ENCODE measurements at places on chromosomes 3 and 15.

DNA sequence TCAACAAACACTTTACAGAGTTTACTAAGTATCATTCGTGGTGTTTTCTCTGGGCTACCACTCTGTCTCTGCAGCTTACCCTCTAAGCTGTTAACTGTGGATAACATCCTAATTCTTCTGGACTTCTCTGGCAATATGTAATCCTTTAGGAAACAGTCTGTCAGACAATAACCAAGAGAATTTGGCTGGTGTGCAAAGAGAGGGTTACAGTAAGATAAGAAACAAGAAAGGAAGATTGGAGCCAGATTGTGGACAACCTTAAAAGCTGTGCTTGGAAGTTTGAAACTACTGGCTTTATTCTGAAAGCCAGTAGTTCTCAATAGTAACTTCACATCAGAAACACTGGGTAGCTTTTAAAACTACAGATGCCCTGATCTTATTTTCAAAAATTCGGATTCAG, 778 bp downstream of the ARL6 start:
- no peak for DNase-seq

DNA sequence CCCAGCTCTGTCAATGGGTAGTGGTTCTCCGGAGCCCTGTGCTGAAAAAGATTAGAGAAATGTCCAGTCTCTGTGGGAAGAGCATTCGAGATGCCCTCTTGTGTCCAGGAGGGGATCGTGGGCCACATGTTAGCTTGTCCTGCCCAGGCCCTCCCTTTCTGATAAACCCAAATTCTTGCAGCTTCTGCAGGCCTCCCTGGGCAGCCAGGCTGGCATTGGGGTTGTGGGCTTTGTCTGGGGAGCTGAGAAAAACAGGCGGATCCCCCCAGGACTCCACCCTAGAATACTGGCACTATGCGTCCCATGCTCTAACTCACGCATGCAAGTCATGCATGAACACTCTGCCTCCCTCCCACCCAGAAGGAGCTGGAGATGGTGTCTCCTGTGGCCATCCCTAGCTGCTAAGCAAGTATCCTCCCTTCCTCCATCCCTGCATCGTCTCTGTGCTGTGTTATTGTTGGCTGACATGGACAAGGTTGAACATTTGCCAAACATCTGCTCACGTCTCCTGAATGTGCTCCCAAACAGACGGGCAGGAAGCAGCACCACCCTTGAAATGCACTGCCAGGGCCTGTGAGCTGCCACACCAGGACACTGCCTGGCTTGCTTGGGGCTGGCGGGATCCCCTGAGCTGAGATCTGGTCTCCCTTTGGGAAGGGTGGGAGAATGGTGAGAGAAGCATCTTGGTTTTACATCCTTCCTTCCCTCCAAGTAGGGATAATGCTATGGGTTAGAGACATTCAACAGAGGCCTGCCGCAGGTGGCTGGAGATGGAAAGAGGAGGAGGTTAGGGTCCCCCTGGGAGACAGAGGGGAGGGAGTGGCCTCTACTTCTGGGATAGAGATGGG, 26.5 kb downstream of the CFAP161 start:
- no peak for DNase-seq

GRCh38 chr15:57732526-57733331, 26.2 kb downstream of the POLR2M start:
- DNase-seq = peak; percentile 13

- DNase-seq = no peak
These were observed 54.6 kb downstream of the TRANK1 start for GRCh38 chr3:36890261-36890660.

DNA sequence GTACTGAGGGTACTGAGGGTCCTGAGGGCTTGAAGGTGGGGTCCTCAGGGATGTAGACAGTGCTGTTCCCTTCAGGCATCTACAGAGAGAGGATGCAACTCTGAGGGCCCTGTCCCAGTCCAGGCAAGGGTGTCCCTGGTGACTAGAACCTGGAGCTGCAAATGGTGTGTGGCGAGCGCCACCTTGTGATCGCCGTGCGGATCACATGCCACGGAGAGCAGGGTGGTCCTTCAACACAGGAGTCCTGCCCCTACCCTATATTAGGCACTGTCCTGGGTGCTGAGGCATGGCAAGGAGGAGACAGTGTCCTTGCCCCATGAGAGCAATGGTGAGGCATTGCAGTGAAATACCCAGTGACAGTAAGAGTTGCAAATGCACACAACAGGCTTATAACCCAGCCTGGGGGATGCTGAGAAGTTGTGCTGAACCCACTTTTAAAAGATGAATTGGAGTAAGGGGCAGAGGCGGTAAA, 23.6 kb downstream of the RHCG start:
- no peak for DNase-seq

DNA sequence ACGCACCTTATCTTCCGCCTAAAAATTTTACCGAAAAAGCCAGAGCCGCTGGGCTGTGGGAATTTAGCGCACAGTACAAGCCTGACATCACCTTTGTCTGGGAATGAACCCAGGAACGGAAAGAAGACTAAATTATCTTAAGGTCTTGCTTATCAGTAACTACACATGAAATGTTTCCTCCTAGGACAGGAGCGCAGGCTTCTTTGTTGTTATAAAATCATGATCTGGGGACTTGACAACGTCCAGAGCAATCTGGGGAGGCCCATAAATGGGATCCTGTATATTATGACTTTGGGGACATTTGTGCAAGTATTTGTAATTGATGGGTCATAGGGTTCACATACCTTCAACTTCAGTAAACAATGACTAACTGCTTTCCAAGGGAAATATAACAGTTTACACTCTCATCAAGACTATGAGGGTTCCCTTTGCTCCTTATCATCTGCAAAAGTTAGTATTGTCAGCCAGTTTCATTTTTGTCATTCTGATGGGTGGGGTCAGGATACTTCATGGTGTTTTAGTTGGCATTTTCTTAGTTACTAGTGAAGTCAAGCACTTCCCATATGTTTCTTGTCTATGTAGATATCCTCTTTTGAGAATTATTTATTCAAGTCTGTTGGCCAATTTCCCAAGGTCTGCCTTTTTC, 213.9 kb upstream of the PFN2 start:
- DNase-seq = no peak

DNA sequence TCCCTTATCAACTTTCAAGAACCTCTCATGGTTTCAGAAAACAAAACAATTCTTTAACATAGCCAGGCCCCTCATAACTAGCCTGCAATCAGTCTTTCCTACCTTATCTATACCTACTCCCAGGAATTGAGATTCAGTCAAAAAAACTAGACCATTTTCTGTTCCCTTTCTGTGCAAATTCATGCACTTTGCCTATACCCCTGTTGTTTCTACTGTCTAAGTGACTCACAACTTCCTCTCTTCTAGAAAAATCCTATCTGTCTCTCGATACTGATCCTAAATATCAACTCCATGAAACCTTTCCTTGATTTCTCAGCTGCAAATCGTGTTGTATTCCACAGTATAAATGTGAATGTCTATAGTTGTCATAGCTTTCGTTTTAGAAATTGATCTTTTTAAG, 10.9 kb upstream of the IL1RAP start:
- no peak for DNase-seq

- no peak for DNase-seq
These were observed 28.7 kb upstream of the GBE1 start for GRCh38 chr3:81790117-81790516.

- no peak for DNase-seq
These were observed 18.6 kb downstream of the IQSEC1 start for GRCh38 chr3:13054341-13055285.

DNA sequence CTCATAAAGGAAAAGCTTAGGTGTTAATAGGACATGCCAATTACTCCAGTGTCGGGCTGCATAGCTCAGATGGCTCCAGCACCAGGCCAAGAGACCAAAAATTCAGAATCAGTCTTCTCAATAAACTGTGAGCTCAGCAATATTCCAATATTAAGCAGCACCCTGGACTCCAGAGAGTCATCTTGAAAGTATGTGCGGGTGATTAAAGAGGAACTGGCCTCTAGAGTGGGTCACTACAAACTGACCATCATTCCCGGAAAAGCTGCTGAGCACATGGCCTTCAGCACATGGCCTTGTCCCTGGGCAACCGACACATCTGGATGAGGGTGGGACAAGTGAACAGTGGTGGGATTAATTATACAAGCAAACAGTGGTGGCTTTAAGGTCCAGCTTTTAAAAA, 59.0 kb downstream of the MAGI1 start:
- no peak for DNase-seq

- DNase-seq = peak; percentile 50
These were observed 20.4 kb upstream of the PLXND1 start for GRCh38 chr3:129626744-129627349.

DNA sequence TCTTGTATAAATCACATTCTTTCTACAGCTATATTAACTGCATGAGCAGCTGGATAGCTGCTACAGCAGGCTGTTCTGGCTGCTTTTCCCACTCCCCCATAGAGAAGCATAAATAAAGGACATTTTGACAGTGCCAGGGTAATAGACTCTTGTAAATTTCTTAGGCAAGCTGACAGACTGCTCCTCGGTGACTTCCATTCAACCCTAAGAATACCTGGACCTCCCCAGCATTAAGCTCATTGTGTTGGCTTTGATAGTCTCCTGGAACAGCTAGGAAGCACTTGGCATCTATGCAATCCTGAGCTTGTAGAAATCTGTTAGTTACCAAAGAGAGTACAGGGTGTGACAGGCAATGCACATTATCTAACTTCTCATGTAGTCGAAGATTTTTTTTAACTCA, 475.4 kb downstream of the AGBL1 start:
- DNase-seq = no peak

- no peak for DNase-seq
These were observed 4.4 kb downstream of the PLSCR4 start for GRCh38 chr3:146246526-146246925.

- DNase-seq = no peak
These were observed 130.0 kb upstream of the SLC2A2 start for GRCh38 chr3:171156401-171157010.

DNA sequence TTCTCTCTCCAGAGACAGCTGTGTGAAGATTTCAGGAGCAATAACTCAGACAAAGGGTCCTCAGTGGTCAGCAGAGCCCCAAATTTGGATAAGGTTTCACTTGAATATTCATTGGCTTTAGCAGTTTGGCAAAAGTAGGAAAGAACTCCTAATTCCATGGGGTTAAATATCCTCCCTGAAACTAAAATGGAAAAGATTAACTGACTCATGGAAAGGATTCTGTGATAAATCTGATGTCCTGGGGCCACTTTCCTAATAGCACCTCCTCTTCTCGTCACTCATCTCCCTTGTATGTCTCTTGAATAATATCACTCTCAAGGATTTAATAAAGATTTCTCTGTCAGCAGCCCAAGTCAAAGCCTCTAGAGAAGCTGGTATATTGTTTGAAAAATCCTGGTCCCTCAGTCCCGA, 33.3 kb upstream of the TBC1D23 start:
- no peak for DNase-seq

GRCh38 chr3:158094235-158095110, 11.7 kb downstream of the SHOX2 start:
- no peak for DNase-seq

GRCh38 chr15:90989040-90989768, 5.1 kb downstream of the PRC1 start:
- no peak for DNase-seq

DNA sequence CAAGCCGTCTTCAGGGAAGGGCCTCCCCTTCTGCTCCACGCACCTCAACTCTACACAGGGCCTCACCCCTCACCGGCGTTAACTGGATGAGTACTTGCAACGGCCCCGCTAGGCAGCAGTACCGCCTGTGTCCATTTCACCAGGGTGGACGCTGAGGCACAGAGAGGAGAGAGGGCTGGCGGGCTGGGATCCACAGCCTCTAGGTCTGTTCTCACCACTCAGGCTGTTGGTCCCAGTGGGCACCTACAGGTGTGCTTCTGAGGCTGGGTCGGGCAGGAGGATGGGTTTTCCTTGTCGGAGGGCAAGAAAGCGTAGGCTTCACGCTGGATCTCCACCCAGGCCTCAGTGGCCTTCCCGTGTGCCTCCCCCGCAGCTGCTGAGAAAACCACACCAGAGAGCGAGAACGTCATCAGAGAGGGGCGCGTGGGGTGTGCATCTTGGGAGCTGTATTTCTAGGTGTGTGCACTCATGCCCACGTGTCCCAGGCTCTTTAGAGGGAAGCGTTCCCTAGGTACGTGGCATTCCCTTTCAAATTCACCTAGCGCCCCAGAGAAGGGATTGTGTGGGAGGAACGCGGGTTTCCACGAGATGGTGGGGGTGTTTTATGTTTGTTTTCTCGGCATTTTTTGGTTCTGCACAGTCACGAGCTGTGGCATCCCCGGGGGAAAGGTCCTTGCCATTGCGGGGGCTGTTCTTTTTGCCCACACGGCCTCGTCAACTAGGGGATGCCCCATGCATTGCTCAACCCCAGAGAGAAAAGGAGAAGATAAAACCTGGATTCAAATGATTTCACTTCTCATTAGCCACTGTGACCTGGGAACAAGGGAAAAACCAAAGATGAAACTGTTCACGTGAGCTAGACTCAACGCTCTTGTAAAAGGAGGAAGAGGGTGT, 67.7 kb downstream of the MGLL start:
- no peak for DNase-seq

GRCh38 chr3:169573148-169573547, 90.4 kb downstream of the MECOM start:
- DNase-seq = no peak

DNA sequence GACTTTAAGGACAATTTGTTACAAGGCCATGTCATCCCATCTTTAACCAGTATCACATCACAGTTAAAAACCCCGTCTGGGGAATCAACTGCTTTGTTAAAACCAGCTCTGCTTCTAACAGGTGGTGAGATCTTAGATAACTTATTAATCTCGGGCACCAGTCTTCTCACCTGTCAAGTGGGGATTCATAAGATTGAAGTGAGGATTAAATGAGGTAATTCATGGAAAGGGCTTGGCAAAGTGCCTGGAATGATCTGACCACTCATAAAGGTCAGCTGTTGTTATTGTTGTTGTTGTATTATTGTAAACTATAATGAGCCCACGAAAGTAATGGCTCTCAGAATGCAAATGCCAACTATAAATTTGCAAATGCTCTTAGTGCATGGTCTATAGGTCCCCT, 30.1 kb upstream of the SLC24A5 start:
- DNase-seq = no peak

- no peak for DNase-seq
These were observed 10.7 kb upstream of the PAQR5 start for GRCh38 chr15:69288011-69288410.

DNA sequence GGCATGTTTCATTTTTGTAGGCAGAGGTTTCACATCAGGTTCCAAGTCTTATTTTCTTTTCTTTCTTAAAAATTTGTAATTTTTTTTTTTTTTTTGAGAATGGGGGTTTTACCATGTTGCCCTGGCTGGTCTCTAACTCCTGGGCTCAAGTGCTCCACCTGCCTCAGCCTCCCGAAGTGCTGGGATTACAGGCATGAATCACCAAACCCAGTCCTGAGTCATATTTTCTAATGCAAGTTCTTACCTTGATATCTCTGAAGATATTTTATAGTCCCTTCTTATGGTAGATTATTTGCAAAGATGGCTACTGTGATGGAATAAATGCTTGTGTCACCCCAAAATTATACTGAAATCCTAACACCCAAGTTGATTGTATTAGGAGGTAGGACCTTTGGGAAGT, 63.8 kb downstream of the SLC9A9 start:
- DNase-seq = no peak

- no peak for DNase-seq
These were observed 28.3 kb downstream of the STARD5 start for GRCh38 chr15:81295486-81296121.

- DNase-seq = no peak
These were observed 28.1 kb downstream of the ABHD2 start for GRCh38 chr15:89116404-89116803.

- DNase-seq = no peak
These were observed 27.4 kb downstream of the SEC22A start for GRCh38 chr3:123229145-123229544.

GRCh38 chr3:23697416-23697815, 108.3 kb upstream of the UBE2E1 start:
- no peak for DNase-seq
